ENCODE measurements at places on chromosomes 6 and 20. TPM values are rescaled to one million over a fixed set of nuclear protein-coding genes. Genes with fewer than 3 reads are reported as not detected.

SYTL3 gene
- total RNA-seq: 10.5 TPM

MOG gene
- not detected for total RNA-seq

COL10A1 gene
- total RNA-seq: not detected

GPR6 gene
- total RNA-seq: not detected

DNA sequence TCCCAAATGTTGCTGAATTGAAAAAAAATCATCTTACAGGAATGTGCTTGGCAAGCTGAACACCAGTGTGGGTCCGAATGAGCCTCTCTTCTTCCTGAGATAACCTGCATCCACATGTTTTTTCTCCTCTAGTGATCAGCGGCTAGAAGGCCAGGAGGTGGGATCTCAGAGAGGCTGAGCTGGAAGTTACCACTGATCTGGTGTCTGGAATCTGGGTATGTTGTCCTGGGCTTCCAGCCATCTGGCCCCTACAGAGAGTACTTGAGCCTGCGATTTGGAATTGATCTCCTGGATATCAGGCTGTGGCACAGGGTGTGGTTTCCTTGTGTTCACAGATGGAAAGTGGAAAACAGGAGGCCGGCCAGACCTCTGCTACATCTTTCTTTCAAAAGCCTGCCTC lies 35.9 kb downstream of the SULF2 start:
- peak; percentile 83 for DNase-seq

GRCh38 chr20:4973330-4974097 lies 27.8 kb downstream of the SLC23A2 start:
- DNase-seq: peak; percentile 82

DNA sequence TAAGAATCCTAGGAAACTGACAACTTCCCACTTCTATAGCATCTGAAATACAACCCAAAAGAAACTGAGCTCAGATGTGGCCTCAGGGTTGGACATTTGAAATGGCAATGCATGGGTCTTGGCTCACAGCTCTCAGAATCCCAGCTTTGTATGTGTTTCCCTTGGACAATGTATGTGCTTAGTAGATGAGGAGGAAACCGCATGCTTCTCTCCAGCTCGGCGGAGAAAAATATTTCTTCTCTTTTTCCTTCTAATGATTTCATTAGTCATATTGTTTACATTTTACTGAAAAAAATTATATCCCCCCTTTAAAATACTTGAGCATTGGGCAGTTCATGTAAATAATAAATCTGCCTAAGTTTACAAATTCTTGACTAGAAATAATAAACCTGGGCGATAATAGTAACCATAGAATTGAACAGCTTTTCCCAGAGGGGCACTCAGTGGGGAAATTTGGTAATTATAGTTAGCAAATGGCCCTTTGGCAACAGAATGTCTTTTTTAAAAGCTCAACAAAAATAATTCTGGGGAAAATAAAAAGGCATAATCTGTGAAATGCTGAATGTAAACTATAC lies 55.3 kb downstream of the PFDN4 start:
- no peak for DNase-seq

GRCh38 chr6:31640612-31641011 lies 11.8 kb downstream of the BAG6 start:
- DNase-seq: no peak

- DNase-seq: no peak
These were observed 78.3 kb downstream of the BTBD3 start for GRCh38 chr20:11995805-11996567.
